ENCODE measurements at places on chromosomes 2 and 18.

DNA sequence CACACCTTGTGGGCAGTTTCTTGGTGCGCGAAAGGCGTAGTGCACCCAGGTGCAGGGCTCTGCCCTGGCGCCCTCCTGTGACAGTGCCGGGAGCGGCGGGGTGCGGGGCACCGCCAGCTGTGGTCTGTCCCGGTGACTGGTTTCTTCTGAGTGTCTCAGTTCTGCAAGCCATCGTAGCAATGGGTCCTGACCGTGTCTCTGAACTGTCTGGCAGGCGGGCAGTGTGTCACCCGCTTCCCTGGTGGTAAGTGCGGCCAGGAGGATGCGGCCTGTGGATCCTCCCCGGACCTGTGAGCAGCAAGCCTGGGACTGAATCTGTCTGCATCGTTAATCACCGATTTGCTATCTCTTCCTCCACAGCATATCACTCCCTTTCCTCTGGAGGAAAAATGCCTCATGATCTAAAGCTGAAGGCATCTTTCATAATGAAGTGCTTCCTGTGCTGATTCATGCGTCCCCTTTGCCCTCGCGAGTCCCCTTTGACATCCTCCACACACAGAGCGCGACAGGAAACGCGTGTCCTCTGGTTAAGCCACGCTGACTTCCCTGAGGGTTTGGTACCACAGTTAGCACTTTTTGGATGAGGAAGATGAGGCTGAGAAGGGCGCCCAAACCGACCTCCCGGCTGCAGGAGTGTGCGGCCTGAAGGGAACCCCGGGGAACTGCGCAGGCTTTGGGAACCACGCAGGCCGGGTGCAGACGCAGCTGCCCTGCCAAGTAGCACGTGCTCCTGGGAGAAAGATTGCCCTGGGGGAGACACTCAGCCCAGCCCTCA, 416.0 kb upstream of the HS6ST1 start:
- H3K27me3 ChIP-seq: 0 out of 3 replicates have a peak, but pooled peaks cover 4% of the 10 kb centered on the region
- no peak overlapping the region for H3K27ac ChIP-seq
- H3K36me3 ChIP-seq: no peaks in the 10 kb centered on the region
- no peak overlapping the region for H3K4me3 ChIP-seq
- H3K4me1 ChIP-seq: no peaks in the 10 kb centered on the region

DNA sequence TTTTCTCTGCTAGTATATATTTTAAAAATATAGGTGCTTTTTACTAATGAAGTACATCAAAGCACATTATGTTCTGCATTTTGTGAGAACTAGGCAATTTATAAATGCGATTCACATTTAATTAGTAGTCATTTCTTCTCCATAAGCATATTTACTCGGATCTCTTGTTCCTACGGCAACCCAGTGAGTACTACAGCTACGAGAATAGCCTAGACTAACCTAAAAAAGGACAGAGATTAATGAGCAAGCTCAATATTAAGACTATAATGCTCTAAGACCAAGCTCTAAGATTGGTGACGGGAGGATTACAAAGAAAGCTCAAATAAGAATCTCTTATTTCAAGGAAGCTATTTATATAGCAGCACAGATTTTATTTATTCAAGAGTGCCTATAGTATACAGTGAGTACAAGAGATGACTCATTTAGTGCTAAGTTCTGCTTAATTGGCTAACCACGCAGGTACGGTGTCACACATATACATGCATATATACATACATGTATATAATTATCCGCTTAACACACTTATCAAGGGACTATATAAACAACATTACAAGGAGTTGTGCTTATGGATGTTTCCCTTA, 364.7 kb downstream of the GPD2 start:
- no peaks in the 10 kb centered on the region for H3K36me3 ChIP-seq
- H3K4me1 ChIP-seq: no peaks in the 10 kb centered on the region
- no peak overlapping the region for H3K4me3 ChIP-seq
- no peak for DNase-seq
- no peaks in the 10 kb centered on the region for H3K27me3 ChIP-seq

- H3K4me3 ChIP-seq: no peak overlapping the region
- no peak overlapping the region for H3K27ac ChIP-seq
- H3K36me3 ChIP-seq: no peaks in the 10 kb centered on the region
- H3K4me1 ChIP-seq: peaks cover 19% of the 10 kb centered on the region
- no peak for DNase-seq
Measured at GRCh38 chr18:3441290-3441689, 8.7 kb upstream of the TGIF1 start.

DNA sequence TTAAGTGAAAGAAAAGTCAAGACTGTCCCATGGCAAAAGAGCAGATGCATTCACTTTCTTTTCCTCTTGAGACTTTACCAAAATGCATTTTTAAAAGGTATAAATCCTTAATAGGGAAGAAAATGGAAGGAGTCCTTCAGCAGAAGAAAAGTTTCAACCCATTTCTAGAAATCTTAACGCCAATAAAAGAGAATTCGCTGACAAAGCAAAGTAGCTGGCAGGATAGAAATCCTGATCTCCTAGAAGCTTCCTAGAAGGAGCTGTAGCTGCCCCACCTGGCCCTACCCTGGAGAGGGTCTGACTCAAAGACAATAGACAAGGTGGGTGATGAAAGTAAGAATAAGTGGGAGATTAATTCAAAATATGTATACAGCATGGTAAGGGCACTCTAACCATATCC, 144.9 kb upstream of the PKDCC start:
- DNase-seq: no peak
- H3K36me3 ChIP-seq: no peaks in the 10 kb centered on the region
- H3K27ac ChIP-seq: no peak overlapping the region

- DNase-seq: no peak
- H3K27me3 ChIP-seq: no peaks in the 10 kb centered on the region
- peaks cover 3% of the 10 kb centered on the region for H3K4me1 ChIP-seq
Measured at GRCh38 chr2:48209214-48209885, 303.1 kb upstream of the FBXO11 start.

DNA sequence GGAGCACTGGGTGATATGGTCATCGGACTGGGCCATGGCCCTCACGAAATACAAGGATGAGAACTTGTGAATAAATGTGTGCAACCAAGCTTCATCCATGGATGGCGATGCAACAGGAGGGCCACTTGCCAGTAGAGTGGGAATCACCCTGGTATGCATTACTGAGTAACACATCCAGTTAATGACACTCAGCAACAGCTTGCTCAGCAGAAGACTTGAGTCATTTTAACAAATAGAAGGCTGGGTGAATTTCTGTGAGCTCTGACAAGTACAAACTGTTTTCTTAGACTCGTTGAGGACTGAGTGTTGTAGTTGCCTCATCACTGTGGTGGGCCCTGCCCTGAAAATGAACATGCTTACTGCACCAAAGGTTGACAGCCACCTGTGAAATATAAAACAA, 221.6 kb downstream of the NCKAP5 start:
- H3K27ac ChIP-seq: no peak overlapping the region
- no peaks in the 10 kb centered on the region for H3K36me3 ChIP-seq
- no peaks in the 10 kb centered on the region for H3K4me1 ChIP-seq
- H3K4me3 ChIP-seq: no peak overlapping the region
- DNase-seq: no peak

GRCh38 chr18:22026362-22026761, 143.0 kb upstream of the GATA6 start:
- H3K4me1 ChIP-seq: no peaks in the 10 kb centered on the region
- H3K27me3 ChIP-seq: peaks cover 42% of the 10 kb centered on the region
- H3K36me3 ChIP-seq: no peaks in the 10 kb centered on the region
- H3K27ac ChIP-seq: no peak overlapping the region
- DNase-seq: no peak

DNA sequence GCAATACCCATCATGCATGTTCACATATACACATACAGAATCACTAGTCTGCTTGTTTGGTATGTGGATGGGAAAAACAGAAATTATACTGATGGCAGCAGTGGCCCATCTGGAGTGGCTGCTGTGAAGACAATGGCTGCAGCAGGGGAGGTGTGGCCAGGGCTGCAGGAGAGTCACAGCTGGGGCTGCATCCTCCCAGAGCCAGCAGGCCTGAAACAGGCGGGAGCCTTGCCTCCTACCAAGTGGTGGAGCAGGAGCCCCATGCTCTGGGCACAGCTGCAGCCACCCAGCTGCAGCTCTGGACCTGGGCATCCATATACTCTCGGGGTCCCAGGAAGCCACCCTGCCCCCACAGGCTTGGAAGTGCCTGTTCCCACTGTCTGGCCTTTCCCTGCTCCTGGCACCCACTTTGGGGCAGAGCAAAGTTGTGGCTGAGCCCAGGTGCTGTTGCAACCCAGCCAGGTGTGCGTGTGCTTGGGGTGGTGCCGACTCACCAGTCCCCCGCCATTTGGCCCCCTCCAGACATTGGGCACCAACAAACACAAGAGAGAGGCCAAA, 136.6 kb downstream of the SPAG16 start:
- no peak overlapping the region for H3K4me3 ChIP-seq
- no peak overlapping the region for H3K27ac ChIP-seq
- no peaks in the 10 kb centered on the region for H3K4me1 ChIP-seq
- no peaks in the 10 kb centered on the region for H3K36me3 ChIP-seq
- no peak for DNase-seq
- H3K27me3 ChIP-seq: no peaks in the 10 kb centered on the region

GRCh38 chr2:120566331-120567035, 169.2 kb upstream of the GLI2 start:
- H3K4me1 ChIP-seq: no peaks in the 10 kb centered on the region
- DNase-seq: no peak
- peaks cover 9% of the 10 kb centered on the region for H3K27me3 ChIP-seq
- H3K4me3 ChIP-seq: no peak overlapping the region
- H3K27ac ChIP-seq: no peak overlapping the region

GRCh38 chr2:207285473-207285815, 119.7 kb upstream of the KLF7 start:
- DNase-seq: no peak
- H3K4me1 ChIP-seq: no peaks in the 10 kb centered on the region
- H3K36me3 ChIP-seq: no peaks in the 10 kb centered on the region
- H3K27me3 ChIP-seq: no peaks in the 10 kb centered on the region

- H3K4me1 ChIP-seq: peaks cover 5% of the 10 kb centered on the region
- DNase-seq: no peak
- peaks cover 16% of the 10 kb centered on the region for H3K27me3 ChIP-seq
- H3K36me3 ChIP-seq: no peaks in the 10 kb centered on the region
Measured at GRCh38 chr18:12258719-12259705, 4.9 kb downstream of the CIDEA start.

- peaks cover 36% of the 10 kb centered on the region for H3K27me3 ChIP-seq
- H3K4me3 ChIP-seq: no peak overlapping the region
- H3K36me3 ChIP-seq: no peaks in the 10 kb centered on the region
- DNase-seq: peak; percentile 19
- H3K27ac ChIP-seq: no peak overlapping the region
- no peaks in the 10 kb centered on the region for H3K4me1 ChIP-seq
Measured at GRCh38 chr2:230956827-230957755, 32.0 kb upstream of the GPR55 start.

DNA sequence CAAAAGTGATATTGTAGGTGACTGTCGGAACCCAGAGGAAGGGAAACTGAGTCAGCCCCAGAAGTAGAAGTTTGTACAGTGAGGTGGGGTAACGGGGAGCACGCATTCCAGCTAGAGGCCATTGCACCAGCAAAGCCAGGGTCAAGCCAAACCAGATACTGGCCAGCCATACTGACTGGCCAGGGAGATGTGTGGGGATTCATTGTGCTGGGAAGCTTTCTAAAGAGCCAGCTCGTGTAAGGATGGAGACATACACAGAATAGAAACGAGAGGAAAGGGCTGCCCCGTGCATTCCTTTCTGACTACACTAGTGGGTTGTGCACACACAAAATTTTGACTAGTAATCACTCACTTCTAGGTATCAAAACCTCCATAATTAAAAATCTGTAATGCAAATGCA, 175.3 kb upstream of the PID1 start:
- no peaks in the 10 kb centered on the region for H3K27me3 ChIP-seq
- no peak for DNase-seq
- H3K4me1 ChIP-seq: no peaks in the 10 kb centered on the region

DNA sequence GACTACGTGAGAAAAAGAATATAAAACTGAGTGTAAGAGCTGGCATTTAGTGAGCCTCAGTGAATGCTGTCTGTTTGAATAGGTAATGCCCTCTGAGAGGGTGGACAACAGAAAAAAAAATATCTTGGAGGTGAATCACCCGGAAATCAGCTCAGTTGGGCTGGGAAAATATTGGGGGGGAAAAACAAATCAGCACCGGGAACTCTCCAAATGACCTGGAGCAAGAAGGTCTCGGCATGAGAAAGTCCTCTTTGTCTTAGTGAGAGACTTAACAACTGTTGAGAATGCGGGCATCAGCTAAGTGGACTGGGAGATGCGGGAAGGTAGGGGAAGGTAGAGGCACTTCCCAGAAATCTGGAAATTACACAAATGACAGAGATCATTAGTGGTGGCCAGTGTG, 109.4 kb upstream of the POU3F3 start:
- H3K36me3 ChIP-seq: no peaks in the 10 kb centered on the region
- peaks cover 4% of the 10 kb centered on the region for H3K27me3 ChIP-seq
- H3K27ac ChIP-seq: no peak overlapping the region
- H3K4me1 ChIP-seq: no peaks in the 10 kb centered on the region

DNA sequence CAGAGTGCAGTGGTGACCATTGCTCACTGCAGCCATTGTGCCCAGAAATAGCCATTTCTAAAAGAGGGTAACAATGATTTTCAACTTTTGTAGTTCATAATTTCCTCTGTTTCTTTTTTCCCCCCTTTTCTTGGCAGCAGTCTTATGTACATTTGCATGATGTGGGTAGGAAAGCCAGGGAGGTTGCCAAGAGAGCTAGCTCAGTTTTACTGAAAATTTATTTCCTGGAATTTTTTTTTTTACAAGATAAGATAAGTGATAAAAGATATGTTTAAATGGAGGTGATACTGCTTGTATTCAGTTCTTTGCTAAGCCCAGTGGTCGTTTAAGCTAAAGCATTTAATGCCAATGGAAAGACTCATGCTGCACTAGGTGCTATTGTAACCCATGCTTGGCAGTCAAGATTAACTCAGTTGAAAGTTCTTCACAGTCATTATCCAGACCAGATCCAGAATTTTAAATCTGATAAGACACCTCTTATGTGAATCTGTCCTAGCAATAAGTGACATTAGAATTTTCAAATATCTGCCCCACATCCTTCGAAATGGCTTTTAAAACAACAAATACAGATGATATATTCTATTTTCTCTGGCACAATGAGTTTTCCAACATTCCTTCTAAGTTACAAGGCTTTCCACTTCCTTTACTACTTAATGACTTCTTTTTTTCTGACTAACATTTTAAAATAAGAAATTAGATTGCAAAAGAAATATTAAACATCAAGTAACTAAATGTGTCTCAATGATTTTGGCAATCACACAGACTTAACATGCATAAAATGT, 4.4 kb upstream of the ATP8B1 start:
- peaks cover 17% of the 10 kb centered on the region for H3K27me3 ChIP-seq
- H3K4me1 ChIP-seq: no peaks in the 10 kb centered on the region
- H3K27ac ChIP-seq: no peak overlapping the region
- no peak overlapping the region for H3K4me3 ChIP-seq
